Upper lobe of right lung (tissue), 1 donor: ENCODE measurements at places on chromosomes 5 and 9. TPM values are rescaled to one million over a fixed set of nuclear protein-coding genes. Genes with fewer than 3 reads are reported as not detected.

LOX gene
- total RNA-seq, result 26.8 TPM

GPR151 gene
- total RNA-seq, result not detected

TLX3 gene
- total RNA-seq, result not detected

TRPM6 gene
- 1.2 TPM for total RNA-seq

DNA sequence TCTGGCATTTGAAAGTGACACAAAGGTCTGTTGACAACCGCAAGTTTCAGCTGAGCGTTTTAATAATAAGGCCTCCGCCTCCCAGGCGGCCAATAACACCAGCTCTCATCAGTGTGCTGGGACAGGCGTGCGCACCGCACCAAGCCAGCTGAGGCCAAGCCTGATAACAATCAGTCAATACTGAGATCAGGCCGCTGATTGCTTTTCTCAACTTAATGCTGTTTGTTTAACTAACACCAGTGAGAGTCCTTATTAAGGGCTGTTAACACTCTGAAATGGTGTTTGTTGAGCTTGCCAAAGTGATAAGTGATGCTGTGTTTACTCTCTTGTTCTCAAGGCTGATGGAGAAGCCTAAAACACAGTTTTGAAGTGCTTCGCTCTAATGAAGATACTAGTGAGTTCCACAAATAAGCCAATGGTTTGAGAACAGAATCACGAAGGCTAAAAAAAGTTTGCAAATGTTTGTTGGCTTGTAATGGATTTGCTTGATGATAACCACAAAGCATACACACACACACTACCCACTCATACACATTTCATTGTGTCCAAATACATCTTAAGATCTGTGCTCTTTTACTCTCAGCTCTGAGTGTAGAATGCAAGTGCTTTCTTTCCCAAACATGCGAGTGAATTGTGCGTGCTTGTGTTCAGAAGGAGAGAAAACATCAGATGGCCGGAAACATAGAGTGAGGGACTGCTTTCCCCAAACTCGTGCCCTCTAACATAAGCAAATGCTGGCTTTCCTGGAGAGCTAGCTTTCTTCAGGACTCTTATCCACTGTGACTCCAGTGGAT lies 330.4 kb upstream of the KLF4 start:
- H3K36me3 ChIP-seq, result no peaks in the 10 kb centered on the region
- peaks cover 4% of the 10 kb centered on the region for H3K27me3 ChIP-seq
- peaks cover 7% of the 10 kb centered on the region for H3K4me1 ChIP-seq
- peak; percentile 75 for DNase-seq
- H3K4me3 ChIP-seq, result no peak overlapping the region

GRCh38 chr5:173778784-173779304 lies 109.3 kb upstream of the CPEB4 start:
- no peaks in the 10 kb centered on the region for H3K27me3 ChIP-seq
- peak overlapping the region; percentile 2 for H3K27ac ChIP-seq
- no peaks in the 10 kb centered on the region for H3K36me3 ChIP-seq
- H3K4me3 ChIP-seq, result no peak overlapping the region
- no peak for DNase-seq

GRCh38 chr5:32090026-32090754 lies 83.9 kb downstream of the GOLPH3 start:
- no peak overlapping the region for H3K27ac ChIP-seq
- H3K27me3 ChIP-seq, result no peaks in the 10 kb centered on the region
- H3K36me3 ChIP-seq, result peaks cover 33% of the 10 kb centered on the region
- peak; percentile 44 for DNase-seq
- no peak overlapping the region for H3K4me3 ChIP-seq

DNA sequence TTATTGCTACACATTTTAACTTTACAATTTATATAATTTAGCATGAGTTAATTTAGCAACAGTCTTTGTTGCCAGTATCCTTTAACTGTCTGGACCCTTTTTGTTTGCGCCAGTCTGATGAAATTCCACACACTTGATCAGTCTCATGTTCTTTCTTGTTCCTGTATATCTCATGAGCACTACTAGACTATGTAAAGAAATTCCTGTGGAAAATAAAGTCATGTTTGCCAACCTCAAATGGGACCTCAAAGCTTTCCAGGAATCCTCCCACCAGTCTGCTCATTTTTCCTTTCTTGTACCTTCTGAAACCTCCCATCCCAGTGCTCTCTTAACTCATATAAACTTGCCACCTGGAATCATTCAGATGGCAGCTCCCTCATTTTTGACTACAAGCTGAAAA lies 8.0 kb downstream of the DMXL1 start:
- no peak overlapping the region for H3K27ac ChIP-seq
- no peaks in the 10 kb centered on the region for H3K36me3 ChIP-seq
- no peak overlapping the region for H3K4me3 ChIP-seq
- DNase-seq, result no peak
- peaks cover 43% of the 10 kb centered on the region for H3K4me1 ChIP-seq
- no peaks in the 10 kb centered on the region for H3K27me3 ChIP-seq

DNA sequence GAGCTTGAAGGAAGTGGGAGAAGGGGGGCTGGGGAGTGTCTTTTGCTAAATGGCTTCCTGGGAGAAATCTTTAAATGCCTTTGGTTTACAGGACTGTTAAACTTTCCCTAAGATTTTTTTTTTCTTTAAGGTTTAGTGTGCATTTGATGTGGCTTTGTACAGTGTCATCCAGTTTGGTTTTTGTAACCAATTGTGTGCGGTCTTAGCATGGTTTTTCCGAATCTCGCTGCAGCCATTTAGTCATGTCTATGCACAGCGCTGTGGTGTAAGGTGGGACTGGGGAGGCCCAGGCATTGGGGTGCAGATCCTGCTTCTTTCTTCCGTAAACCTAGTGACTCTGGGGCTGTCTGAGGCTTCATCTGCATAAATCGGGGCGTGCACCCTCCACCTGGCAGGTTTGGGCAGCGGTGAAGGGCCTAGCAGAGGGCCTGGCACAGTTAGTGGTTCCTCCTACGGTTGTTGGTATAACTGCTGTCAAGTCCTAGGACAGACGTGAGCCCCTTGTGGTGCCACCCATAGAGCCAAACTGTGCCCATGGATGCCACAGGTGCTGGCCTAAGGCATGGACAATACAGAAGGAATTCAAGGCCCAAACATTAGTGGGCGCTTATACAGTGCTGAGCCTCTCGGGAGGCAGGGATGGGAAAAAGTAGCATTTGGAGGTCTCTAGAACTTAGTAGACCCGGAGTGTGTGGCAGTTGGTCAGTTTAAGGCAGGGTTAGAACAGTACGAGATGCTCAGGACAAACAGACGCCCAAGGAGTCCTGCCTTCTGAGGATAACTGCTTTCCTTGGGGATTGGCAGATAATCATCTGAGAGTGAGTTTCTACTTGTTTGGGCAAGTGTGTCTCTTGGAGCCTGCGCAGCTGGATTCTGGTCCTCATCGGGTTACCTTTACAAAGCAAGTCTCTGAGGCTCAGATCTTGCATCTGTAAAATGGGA lies 1.5 kb downstream of the PRRC2B start:
- H3K4me3 ChIP-seq, result peak overlapping the region; percentile 66
- H3K36me3 ChIP-seq, result no peaks in the 10 kb centered on the region
- H3K27me3 ChIP-seq, result no peaks in the 10 kb centered on the region
- peaks cover 54% of the 10 kb centered on the region for H3K4me1 ChIP-seq
- peak overlapping the region; percentile 92 for H3K27ac ChIP-seq
- DNase-seq, result peak; percentile 83

- peaks cover 5% of the 10 kb centered on the region for H3K4me1 ChIP-seq
- no peak within 1 kb of the TSS for H3K27ac ChIP-seq
- peak within 1 kb of the TSS; percentile 60 for H3K4me3 ChIP-seq
- peak; percentile 79 for DNase-seq
- no peaks in the 10 kb centered on the region for H3K27me3 ChIP-seq
Measured at GRCh38 chr5:140925806-140926442, at the start of gene PCDHAC1. Gene PCDHAC1, plus strand, starts transcription at chr5:140926299. Its CDS starts 594 bp downstream, at chr5:140926893.

GRCh38 chr9:84254972-84255371 lies 85.6 kb downstream of the SLC28A3 start:
- peak; percentile 68 for DNase-seq
- no peak overlapping the region for H3K4me3 ChIP-seq
- no peak overlapping the region for H3K27ac ChIP-seq
- no peaks in the 10 kb centered on the region for H3K36me3 ChIP-seq
- no peaks in the 10 kb centered on the region for H3K4me1 ChIP-seq
